Heart left ventricle (tissue), 16 donors: ENCODE measurements at places on chromosomes 13 and 19. TPM values are rescaled to one million over a fixed set of nuclear protein-coding genes. Genes with fewer than 3 reads are reported as not detected.

DNA sequence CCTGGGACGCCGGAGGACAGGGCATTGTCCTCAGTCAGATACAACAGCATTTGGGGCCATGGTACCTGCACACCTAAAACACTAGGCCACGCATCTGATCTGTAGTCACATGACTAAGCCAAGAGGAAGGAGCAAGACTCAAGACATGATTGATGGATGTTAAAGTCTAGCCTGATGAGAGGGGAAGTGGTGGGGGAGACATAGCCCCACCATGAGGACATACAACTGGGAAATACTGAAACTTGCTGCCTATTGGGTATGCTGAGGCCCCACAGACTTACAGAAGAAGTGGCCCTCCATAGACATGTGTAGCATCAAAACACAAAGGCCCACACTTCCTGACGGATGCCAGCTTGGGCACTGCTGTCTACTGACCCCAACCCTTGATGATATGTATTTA lies 1.4 kb upstream of the ICAM4 start:
- H3K4me3 ChIP-seq: no peak overlapping the region
- no peak overlapping the region for H3K27ac ChIP-seq
- peaks cover 46% of the 10 kb centered on the region for H3K36me3 ChIP-seq
- peaks cover 32% of the 10 kb centered on the region for H3K27me3 ChIP-seq
- peaks cover 45% of the 10 kb centered on the region for H3K4me1 ChIP-seq
- no peak for DNase-seq

GRCh38 chr13:97441368-97441767 lies 7.4 kb downstream of the RAP2A start:
- DNase-seq: no peak
- H3K4me3 ChIP-seq: no peak overlapping the region
- no peaks in the 10 kb centered on the region for H3K27me3 ChIP-seq
- peaks cover 26% of the 10 kb centered on the region for H3K4me1 ChIP-seq

GRCh38 chr19:1211494-1212234 lies 6.1 kb downstream of the STK11 start:
- peaks cover 86% of the 10 kb centered on the region for H3K4me1 ChIP-seq
- no peak overlapping the region for H3K4me3 ChIP-seq
- no peaks in the 10 kb centered on the region for H3K27me3 ChIP-seq
- no peak overlapping the region for H3K27ac ChIP-seq
- DNase-seq: no peak

The ZGLP1 gene
- total RNA-seq: 1.1 TPM

DNA sequence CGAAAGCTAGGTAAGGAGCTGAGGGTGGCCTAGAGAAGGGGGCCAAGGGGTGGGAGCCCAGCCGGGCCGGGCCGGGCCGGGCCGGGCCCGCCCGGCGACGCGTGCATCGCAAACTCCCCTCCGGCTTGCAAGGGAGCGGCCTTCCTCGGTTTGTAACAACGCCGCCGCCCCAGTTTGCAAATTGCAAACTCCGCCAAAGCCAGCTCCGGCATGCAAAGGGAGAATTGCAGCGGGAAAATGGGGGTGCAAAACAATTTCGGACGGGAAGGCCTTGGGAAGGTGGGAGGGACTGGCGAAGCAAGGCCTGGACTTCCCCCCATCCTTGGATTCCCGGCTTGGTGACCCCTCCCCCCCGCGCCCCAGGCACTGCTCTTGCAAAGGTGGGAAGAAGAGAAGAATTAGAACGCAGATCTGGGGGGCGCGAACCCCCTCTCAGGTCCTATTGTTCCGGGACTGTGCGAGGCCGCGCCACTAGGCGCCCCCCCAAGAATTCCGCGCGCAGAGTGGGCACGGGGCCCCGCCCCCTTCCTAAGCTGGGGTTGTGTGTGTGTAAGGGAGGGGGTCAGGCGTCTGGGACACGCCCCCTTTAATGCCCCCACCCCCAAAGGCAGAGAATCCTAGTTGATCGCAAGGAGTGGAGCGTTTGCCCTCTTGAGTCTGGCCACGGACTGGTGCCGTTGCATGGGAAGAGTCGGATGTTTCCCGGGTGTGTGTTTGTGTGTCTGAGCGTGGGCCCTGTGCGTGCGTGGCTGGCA lies 926 bp downstream of the PRR12 start:
- peaks cover 16% of the 10 kb centered on the region for H3K36me3 ChIP-seq
- DNase-seq: peak; percentile 56
- peak overlapping the region; percentile 96 for H3K27ac ChIP-seq
- H3K4me1 ChIP-seq: peaks cover 17% of the 10 kb centered on the region
- no peaks in the 10 kb centered on the region for H3K27me3 ChIP-seq

The RASIP1 gene
- 13.4 TPM for total RNA-seq

DNA sequence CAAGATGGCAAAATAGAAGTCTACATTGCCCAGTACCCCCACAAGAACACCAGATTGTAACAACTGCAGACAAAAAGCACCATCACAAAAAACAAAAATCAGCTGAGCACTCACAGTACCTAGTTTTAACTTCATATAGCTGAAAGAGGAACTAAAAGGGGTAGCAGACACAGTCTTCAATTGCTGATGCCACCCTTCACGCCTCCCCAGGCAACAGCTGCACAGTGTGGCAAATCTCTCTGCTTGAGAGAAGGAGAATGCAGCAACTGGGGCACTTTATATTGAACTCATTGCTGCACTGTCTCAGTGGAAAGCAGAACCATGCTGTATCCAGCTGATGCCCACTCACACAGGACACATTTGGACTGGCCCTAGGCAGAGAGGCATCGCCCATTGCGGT lies 2714.5 kb upstream of the PCDH20 start:
- no peaks in the 10 kb centered on the region for H3K36me3 ChIP-seq
- H3K27ac ChIP-seq: no peak overlapping the region
- H3K4me3 ChIP-seq: no peak overlapping the region
- H3K27me3 ChIP-seq: no peaks in the 10 kb centered on the region
- H3K4me1 ChIP-seq: no peaks in the 10 kb centered on the region
- no peak for DNase-seq

DNA sequence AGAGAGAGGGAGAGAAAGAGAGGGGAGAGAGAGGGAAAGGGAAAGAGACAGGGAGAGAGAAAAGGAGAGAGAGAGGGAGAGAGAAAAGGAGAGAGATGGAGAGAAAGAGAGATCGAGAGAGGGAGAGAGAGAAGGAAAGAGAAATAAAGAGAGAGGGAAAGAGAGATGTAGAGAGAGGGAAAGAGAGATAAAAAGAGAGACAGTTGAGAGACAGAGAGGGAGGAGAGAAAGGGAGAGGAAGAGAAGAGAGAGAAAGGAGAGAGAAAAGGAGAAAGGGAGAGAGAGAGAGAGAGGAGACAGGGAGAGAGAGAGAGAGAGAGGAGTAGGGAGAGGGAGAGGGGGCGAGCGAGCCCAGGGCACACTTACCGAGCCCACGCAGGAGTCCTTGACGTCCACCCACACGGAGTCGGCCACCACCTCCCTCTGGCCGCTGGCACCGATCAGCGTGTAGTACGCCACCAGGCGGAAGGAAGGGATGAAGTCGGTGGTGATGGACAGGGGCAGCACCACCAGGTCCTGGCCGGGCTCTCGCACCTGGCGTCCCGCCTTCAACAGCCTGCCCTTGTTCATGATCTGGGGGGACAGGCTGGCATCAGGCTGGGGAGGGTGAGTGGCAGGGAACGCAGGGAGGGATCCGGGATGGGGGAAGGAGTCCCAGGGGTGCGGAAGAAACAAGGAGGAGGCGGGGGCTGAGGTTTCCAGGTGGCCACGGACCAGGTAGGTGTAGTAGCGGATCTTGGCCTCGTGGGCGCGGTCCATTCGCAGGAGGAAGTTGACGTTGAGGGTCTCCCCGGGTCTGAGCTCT lies 10.0 kb downstream of the C3 start:
- DNase-seq: no peak
- no peak overlapping the region for H3K4me3 ChIP-seq
